Stimulated activated CD4-positive, alpha-beta T cell treated with anti-CD3 and anti-CD28 coated beads, Interleukin-1b, Interleukin-23, amount 100 ng/mL, for 48 hours (primary cell): ENCODE measurements at places on chromosomes 7 and 10.

- DNase-seq = no peak
Observed at GRCh38 chr10:86188796-86189558, 177.6 kb downstream of the GRID1 start.

DNA sequence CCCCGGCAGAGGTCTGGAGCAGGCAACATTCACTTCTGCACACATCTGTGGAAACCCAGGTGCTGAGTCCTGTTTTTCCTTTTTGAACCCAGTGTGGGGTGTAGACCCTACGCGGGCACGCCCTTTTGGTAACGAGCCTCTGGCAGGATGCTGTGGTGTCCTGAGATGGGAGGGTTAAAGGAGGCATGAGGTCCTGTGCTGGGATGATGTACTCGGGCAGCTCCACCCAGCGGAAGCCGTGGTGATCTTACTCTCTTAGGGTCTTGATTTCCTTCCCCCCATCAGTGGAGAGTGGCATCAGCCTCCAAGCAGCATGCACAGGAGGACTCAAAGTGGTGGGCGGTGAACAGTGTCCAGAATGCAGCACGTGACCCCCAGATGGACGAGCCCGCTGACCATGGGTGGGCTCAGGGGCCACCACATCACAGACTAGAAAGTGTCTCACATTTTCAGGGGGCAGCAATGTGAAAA, 148.6 kb downstream of the DNAJB6 start:
- no peak for DNase-seq

DNA sequence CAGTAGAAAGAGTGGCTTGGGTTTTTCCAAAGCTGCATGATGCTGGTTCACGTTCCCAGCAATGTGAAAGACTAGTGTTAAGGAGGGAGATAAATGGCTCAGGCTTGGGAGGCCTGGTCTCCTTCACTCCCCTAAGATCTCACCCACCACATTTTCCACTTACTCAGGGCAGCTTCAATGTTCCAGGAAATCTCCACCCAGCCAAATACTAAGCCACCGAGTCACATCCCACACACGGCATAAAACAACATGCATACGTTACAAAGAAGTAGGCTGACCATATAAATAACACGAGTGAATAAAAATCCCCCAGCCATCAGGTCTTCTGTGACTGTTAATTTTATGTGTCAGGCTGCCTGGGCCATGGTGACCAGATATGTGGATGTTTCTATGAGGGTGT, 303.5 kb downstream of the SFMBT2 start:
- DNase-seq = no peak

- no peak for DNase-seq
Observed at GRCh38 chr10:44516891-44517290, 132.0 kb upstream of the CXCL12 start.

DNA sequence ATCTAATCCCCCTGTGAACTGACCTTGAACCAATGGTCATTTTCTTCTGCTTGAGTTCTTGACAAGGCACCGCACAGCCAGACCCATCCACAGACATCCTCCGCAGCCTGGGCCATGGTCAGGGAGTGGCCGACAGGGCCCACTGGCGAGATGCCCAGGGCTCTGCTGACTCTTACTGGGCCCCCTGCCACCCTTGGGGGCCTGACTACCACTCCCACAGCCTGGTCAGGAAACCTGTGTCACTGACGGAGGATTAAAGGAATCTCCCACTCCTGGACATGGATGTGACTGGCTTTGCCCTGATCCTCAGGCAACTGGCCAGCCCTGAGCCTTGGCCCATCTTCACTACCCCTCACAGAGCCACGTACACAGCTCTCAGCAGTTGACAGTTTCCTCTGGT, 50.4 kb upstream of the ENO4 start:
- no peak for DNase-seq

DNA sequence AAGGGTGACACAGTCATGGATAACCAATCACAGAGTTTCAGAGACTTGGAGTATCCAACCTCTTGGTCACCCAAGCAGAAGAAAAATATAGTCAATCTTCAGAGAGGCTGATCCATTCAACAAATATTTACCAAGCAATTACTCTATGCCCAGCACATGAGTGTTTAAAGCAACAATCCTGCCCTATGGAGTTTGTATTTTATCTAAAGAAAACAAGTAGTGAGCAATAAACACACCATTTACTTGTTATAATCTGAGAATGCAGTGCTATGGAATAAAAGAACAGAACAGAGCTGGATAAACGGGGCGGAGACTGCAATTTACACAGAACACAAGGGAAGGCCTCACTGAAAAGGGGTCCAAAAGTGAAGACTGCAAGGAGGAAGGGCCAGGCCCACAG, 63.8 kb downstream of the GRB10 start:
- DNase-seq = no peak

GRCh38 chr10:102432162-102432950, at the start of gene CUEDC2:
CUEDC2 (minus strand) TSS chr10:102432574; CDS start chr10:102425188, 7,386 bp downstream.
- DNase-seq = peak; percentile 97

GRCh38 chr10:10758306-10758705, 259.4 kb upstream of the CELF2 start:
- DNase-seq = no peak

DNA sequence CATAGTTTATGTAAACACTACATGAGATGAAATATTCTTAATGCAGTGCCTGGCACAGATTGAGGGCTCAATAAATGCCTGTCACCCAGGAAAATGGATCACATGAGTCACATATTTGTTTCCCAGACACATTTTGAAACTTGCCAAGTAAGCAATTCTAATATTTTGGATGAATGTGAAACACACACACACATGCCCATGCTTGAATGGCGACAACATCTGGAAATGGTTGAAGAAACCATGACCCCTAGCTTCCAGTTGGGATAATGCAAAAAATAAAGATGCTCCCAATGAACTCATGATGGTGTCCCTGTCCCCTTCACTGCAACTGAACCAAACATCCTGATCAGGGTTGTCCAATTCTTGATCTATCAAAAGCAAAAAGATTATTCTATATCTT, 797.3 kb downstream of the XPNPEP1 start:
- no peak for DNase-seq

- DNase-seq = no peak
Observed at GRCh38 chr7:42673951-42674350, 237.9 kb downstream of the C7orf25 start.

DNA sequence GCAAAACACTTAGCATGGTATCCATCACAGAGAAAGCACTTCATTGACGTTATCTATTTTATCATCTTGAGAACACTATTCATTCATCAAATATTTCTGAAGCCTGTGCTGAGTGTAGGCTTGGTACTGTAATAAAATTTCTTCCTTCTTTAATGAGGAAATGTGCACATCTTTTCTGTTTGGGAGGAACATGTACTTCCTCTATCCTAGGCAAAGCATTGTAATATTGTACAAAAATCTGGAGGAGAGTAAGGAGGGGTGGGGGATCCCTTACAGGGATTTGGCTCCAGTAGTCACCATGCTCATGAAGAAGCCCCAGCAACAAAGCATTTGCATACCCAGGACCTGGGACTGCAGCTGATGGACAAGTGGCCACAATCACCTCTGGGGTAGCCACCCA, 39.9 kb upstream of the SORCS3 start:
- DNase-seq = no peak

GRCh38 chr10:116233230-116233629, 39.8 kb downstream of the GFRA1 start:
- DNase-seq = no peak

DNA sequence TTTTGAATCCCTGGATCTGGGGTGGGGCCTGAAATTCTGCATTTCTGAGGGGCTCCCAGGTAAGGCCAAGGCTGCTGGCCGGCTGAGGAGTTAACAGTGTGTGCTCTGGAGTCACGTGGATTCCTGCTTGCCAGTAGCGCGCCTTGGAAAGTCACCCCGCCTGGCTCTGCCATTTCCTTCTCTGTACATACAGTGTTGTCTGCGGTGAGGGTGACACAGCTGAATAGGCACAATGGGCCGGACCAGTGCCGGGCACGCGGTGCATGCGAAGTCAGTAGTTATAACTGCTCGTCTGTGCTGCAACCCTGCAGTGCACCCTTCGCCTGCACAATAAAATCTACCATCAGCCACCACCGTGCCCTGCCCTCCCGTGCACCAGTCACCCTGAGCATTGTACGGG, 68.0 kb upstream of the EEPD1 start:
- DNase-seq = no peak

DNA sequence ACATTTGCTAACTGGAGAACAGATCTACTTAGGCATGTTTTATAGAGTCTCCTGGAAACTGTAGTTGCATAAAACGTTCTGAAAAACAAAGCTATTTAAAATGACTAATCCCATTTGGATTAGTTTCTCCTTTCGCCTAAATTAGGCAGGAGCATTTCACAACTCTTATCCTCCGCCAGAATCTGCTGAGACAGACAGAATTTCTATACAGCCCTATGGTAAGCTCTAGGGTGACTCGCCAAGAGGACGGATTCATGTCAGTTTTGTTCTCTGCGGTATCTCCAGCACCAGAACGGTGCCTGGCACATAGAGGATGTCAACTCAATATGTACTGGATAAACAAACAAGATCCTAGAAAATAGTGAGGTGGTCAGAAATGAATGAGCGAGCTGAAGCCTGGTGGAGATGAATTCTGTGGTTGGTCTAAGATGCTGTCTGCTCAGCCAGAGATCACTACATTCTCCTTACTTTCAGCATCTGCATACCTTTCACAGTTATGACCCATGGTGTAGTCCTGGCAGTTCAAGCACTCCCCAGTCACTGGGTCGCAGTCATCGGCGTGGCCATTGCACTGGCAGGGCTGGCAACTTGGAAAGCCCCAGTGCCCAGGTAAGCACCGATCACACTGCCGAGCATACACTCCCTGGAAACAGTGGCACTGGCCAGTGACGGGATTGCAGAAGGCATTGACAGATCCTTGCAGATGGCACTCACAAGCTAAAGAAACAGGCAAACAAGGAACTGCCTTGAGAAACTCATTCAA, 44.0 kb downstream of the LAMB1 start:
- no peak for DNase-seq

GRCh38 chr7:159191236-159191635, 46.6 kb upstream of the VIPR2 start:
- DNase-seq = no peak
